ENCODE measurements at places on chromosomes 13 and 19.

DNA sequence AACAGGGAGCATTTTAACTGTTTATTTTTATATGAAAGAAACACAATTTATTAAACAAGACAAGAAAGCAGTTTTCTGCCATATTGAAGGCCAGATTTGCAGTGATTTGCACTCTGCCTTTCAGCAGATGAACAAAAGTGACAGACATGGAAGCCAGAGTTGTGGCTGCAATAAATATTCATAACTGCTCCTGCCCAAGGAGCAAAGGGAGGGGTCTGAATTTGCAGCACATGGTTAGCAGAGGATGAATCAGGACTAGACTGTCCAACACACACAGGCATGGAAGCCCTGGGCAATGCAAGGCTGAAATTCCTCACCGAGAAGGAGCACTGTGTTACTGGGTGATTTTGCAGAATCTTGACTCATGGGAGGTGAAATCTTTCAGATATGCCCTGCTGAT, 418.2 kb downstream of the DCT start:
- no peak for DNase-seq

- DNase-seq: peak; percentile 72
Measured at GRCh38 chr19:42184401-42184861, 33.0 kb downstream of the DEDD2 start.

- DNase-seq: peak; percentile 60
Measured at GRCh38 chr13:100100115-100100879, 11.4 kb downstream of the PCCA start.

- no peak for DNase-seq
Measured at GRCh38 chr13:113168211-113168610, 9.8 kb downstream of the PROZ start.

All from ovary (tissue), 10 donors.